Head of caudate nucleus (tissue), 42 donors: ENCODE measurements at places on chromosomes 11 and 22.

- DNase-seq, result no peak
These were observed 111.3 kb upstream of the PAX6 start for GRCh38 chr11:31922450-31922849.

DNA sequence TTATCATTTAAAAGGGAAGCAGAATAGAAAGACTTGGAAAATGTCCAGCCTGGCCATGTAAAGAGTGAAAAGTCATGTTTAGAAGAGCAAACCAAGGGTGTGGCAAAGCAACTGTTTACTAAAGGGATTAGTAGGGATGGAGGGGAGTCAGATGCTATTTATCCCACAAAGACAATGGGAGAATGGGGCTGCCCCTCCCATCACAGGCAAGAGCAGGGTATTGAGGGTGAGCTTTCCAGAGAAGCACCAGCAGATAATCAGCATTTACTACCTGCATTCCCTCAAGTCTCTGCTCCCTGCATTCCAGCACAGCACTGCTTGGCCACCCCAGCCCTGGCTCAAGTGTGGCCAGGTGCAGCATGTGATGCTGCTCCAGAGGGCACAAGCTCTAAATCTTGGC lies 18.5 kb upstream of the QSER1 start:
- no peak for DNase-seq

DNA sequence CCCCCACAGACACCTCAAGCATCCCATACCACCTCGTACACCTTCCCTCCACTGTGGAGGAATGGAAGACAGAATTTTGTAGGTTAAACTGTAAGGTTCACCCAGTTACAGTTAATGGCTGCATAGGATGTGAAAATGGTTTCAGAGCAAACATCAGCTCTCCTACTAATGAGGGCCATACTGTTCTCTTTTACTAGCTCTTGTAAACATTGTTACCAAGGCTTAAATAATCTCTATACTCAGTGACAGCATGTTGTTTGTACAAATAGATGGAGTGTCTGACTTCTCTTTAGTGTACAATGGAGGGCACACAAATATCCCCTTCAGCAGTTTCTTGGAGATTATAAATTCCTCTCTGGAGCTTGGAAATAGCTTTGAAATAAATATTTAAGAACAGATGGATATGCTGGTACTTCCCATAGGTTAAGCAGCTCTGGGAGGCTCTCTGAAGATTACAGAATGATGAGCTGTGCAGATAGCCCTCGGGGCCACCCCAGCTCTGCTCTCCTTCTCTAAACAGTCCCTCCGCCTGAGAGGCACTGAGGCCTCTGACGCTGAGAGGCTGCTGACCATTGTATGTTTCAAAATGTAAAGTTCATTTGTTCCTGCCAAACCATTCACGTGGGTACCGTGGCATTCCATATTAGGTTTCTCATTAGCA lies 25.7 kb downstream of the TTC12 start:
- no peak for DNase-seq

DNA sequence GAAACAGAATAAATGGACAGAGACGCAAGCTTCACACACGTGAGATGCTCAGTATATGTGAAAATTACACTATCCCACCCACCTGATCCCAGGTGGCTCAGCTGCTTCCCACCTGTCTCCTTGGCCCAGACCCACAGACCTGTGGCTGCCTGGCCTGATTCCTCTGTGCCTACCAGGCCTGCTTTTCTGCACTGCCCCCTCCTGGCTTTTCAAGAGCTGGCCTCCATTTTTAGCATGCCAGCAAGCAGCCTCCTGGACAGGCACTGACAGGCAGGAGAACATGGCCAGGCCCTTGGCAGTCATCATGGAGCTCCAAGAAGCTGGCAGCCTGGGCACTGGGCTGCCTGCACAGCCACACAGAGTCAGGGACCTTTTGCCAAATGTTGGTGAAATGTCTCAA lies 79.5 kb upstream of the HMGXB4 start:
- no peak for DNase-seq

- no peak for DNase-seq
These were observed 10.4 kb downstream of the ALG12 start for GRCh38 chr22:49907807-49908206.

DNA sequence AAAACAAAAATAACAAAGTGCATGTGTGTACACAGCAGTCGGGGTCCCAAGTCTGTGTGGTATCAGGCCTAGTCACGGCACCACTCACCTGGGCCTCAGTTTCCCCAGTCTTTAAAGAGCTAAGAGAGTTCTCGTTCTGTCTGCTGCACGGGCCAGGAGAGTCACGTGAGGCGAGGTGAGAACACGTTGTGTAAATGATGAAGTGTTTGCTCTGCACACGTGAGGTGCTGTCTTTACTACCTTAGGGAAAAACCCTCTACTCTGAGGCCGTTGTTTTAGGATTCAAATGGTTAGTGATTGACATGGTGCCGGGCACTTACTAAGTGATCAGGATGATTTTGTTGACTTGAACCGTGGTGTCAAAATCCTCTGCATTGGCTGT lies 86.5 kb upstream of the PPARA start:
- DNase-seq, result peak; percentile 13

- DNase-seq, result no peak
These were observed 12.6 kb downstream of the SYTL2 start for GRCh38 chr11:85798361-85798760.

GRCh38 chr22:20793748-20794649 lies 20.1 kb downstream of the SERPIND1 start:
- no peak for DNase-seq

DNA sequence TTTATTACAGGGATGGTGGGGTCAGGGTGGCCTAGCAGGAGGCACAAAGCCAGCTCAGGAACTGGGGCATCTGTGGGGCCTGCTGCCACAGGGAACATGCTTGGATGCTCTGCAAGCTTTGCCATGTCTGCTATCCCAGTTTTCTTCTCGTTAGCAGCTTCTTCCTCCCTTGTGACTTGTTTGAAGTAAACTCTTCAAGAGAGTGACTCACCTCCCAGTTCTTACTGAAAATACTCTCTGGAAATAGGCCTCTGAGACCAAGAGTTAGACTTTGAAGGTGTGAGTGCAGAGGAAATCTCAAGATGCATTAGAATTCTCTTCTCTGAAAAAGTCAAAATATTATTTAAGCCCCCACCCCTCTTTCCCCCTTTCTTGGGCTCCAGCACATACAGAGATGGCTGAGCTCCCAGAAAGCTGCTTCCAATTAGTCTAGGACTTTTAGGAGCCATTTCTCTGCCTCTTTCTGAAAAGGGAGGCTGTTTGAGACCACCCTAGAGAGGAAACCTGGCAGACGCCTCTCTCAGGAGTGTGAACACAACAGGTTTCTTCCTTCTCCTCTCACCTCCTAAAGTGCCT lies 15.1 kb downstream of the CWC15 start:
- no peak for DNase-seq

GRCh38 chr22:23237841-23238240 lies 57.5 kb downstream of the BCR start:
- DNase-seq, result peak; percentile 51

GRCh38 chr11:75813124-75813523 lies 1.9 kb upstream of the UVRAG start:
- no peak for DNase-seq

- DNase-seq, result no peak
These were observed 89.4 kb upstream of the DRD2 start for GRCh38 chr11:113564527-113565130.

DNA sequence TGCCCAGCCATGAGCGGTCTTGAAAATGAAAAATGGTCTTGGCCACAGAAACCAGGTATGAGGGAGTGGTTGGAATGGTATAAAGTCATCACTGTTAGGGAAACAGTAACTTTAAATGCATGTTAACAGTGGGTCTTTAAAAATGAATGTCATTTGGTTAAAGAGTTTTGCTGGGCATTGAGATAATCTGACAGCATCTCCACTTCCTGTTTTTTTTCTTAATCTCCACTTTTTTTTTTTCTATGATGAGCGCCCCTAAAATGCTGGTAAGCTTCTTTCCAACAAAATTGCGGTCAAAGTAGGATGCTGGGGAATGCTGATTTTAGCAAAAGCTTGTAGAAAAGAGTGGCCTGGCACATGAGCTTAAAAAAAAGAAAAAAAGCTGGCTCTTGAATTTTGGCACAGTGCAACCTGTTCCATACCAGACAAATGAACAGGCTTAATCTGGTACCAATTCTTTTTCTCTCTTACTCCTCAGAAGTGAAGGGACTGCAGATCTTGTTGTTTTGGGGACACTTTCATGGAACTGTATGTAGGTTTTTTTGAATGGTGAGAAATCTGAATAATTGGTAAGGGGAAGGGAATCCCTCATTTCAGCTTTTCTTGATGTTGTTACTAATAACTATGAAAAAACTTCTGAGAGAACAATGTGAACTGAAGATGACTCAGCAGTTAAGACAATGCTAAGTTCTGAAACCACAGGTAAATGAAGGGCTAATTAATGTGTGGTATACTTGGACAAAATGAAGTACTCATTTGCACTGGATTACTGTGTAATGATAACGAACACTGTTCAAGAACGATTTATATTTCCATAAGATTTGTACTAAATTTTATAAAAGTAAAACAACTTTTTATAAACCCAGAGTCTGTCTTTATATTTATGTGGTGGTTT lies 3.1 kb upstream of the ARHGEF12 start:
- no peak for DNase-seq

DNA sequence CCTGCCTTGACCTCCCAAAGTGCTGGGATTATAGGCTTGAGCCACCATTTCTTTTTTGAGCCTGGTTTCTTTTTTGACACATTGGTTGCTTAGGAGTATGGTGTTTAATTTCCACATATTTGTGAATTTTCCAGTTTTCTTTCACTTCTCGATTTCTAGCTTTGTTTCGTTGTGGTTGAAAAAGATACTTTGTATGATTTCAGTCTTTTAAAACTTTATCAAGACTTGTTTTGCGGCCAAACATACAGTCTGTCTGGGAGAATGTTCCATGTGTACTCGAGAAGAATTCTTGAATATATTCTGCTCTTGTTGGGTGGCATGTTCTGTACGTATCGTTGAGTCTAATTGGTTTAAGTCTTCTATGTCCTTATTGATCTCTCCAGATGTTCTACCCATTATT lies 20.8 kb downstream of the SHANK3 start:
- DNase-seq, result no peak

GRCh38 chr11:68978931-68979594 lies 1.7 kb downstream of the MRGPRD start:
- DNase-seq, result no peak

- DNase-seq, result no peak
These were observed 4.1 kb upstream of the GALR3 start for GRCh38 chr22:37819105-37819433.

- no peak for DNase-seq
These were observed at the start of gene ANO1 for GRCh38 chr11:70078095-70078780. Gene ANO1, plus strand, starts transcription at chr11:70078317. Its CDS starts 290 bp downstream, at chr11:70078607.

GRCh38 chr11:8025123-8025522 lies 38.0 kb downstream of the EIF3F start:
- DNase-seq, result no peak

GRCh38 chr22:48528221-48528915 lies 1299.3 kb downstream of the BRD1 start:
- DNase-seq, result no peak

DNA sequence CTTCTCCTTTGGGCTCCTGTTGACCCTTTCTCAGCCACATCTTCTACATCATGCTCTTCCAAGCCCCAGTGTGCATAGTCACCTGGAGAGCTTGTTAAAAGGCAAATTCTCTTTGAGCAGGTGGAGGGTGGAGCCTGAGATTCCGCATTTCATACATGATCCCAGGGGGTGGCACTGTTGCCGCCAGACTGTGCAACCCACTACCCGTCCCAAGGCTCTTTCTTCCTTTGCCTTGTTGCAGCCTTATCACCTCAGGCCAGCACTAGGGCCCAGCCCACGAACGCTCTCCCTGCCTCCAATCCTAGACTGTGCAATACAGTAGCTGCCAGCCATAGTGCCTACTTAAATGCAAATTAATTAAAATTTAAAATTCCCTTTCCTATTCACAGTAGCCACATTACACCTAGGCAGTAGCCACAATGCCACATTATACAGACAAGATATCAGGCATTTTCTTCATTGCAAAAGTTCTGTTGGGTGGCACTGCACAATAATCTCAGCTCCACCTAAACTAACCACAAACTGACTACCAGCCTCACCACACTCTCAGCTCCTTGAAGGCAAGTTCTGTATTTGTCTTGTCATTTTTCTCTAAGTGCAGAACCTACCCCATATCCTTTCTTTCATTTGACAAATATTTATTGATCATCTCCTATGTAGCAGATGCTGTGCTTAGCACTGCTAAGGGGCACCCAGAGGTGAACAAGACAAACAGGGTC lies 4.6 kb upstream of the KCNJ5 start:
- peak; percentile 56 for DNase-seq

DNA sequence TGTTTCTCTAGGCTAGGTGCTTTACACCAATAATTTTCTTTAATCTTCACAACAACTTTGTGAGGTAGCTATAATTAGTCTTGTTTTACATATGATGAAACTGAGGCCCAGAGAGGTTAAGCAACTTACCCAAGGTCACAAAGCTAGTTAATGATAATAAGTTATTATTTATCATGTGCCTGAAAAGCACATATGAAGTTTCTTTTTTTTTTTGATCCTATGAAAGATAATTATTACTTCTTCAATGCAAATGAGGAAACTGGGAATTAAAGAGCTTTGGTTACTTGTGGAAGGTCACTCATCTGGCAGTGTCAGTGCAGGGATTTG lies 22.8 kb downstream of the STIM1 start:
- no peak for DNase-seq

- no peak for DNase-seq
These were observed 8.7 kb downstream of the SBF2 start for GRCh38 chr11:10285148-10285802.

DNA sequence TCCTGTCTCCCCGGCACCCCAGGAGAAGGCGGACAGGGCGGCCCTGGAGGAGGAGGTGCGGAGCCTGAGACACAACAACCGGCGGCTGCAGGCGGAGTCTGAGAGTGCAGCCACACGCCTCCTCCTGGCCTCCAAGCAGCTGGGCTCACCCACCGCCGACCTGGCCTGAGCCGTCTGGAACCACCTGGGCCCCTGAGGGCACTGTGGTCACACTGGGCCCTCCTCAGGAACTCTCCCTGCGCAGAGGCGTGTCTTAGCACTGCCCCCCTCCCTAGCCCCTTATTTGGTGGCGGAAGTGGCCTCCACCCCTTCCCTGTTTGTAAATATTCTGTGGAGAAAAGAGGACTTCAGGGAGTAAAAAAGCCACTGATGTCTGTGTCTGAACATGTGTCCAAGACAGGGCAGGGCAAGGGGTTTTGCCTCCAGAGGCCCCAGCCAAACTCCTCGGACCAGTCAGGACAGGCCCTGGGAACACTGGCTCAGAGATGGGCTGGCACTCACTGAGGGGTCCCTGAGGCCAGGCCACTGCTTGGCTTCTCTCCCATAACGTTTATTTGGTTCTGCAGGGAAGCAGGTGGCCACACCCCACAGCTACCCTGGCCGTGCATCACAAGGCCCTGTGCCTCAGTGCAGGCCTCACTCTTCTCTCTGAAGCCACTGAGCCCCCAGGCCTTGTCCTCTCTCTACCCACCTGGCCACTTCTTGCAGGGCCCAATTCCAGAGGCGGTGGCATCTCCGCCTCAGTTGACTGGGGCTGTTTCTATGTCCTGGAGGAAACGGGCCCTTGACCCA lies 12.0 kb downstream of the RELA start:
- DNase-seq, result no peak
